ENCODE measurements at places on chromosomes 5 and 9.

DNA sequence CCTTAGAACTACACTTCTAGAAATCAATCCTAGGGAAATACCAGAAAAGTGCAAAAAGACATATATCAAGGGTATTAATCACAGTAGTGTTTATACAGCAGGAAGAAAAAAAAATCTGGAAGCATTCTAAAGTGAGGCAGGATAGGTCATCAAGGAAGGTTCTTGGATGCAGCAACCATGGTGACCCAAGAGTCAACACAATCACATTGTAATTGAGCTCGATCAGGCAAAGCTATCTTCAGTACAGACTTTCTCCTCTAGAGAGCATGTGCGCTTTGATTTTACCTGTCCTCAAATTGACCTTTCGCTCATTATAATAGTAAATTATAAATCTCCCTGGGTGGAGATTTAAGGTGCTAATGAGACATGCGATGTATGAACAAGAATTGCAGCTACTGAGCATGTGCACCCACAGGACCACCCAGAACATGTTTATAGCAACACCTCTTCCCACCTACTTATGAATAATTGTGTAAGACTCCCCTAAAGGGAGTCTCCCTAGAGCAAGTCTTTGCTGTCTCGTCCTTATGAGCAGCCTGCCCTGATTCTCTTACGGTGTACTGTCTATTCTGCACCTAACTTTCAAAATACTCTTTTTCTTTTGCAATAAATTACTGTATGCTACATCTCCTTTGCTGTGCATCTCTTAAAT, 297.7 kb downstream of the ATPSCKMT start:
- peak; percentile 30 for DNase-seq

GRCh38 chr9:104276709-104277245, 182.7 kb downstream of the SMC2 start:
- DNase-seq: no peak

DNA sequence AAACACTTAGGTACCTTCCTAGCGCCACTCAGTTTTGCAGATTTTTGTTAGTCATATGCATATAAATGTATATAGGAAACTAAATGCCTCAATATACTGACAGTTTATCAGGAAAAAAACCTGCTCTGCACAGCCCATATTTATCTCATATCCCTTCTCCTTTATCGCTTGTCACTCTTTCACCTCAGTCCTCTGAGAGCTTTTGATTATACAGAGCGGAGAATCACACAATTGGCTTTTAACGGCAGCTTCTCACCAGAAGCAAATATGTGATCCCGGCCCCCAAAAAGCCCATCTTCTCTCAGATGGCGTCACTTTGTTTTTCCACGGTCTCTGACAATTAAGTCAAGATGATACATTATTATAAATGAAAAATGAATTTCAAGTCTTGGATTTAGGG, 362.6 kb downstream of the DNAH5 start:
- DNase-seq: no peak

DNA sequence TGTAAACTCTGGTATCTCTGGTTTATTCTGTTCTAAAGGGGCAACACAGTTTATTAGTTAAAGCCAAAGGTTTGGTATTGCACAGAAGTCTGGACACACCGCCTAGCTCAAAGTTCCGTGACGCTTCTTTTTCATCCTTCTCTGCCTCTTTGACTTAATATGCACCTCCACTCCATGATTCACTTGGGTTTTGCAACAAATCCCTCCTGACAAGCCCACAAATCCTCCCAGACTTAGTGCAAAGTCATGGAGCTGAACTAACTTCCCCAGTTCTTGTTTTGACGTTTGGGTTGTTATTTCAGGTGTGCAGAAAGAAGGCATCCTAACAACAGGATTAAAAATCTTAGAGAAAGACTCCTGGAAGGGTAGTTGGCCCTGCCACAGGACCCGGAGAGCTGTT, 441.6 kb upstream of the DMAC1 start:
- DNase-seq: no peak

GRCh38 chr9:33908114-33908513, 91.2 kb downstream of the UBE2R2 start:
- DNase-seq: no peak

- no peak for DNase-seq
These were observed 2.2 kb upstream of the ZNF618 start for GRCh38 chr9:113873926-113874325.

DNA sequence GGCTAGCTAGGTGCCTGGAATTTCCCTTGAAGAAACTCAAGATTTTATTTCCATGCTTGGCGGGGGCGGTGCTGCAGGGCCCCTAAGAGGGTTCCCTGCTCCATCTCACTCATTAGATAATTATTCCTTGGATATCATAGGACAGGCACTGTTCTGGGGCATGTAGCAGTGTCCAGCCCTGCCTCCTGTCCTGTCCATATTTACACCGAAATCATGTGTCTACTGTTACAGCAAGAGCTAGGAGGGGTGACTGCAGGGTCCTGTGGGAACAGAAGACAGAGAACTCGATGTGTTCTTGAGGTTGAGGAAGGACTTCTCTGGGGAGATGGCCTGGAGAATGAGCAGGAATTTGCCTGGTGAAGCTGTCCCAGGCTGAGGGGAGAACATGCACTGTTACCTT, 96.6 kb downstream of the CYFIP2 start:
- DNase-seq: no peak

GRCh38 chr9:26954050-26954508, 2.1 kb upstream of the IFT74 start:
- peak; percentile 23 for DNase-seq

GRCh38 chr5:74594137-74595040, 46.1 kb downstream of the ENC1 start:
- no peak for DNase-seq

- peak; percentile 65 for DNase-seq
These were observed 77.0 kb upstream of the SMARCA2 start for GRCh38 chr9:1938135-1938534.

GRCh38 chr9:23341346-23341745, 484.7 kb downstream of the ELAVL2 start:
- no peak for DNase-seq

GRCh38 chr5:1736889-1737711, 62.5 kb downstream of the MRPL36 start:
- no peak for DNase-seq

DNA sequence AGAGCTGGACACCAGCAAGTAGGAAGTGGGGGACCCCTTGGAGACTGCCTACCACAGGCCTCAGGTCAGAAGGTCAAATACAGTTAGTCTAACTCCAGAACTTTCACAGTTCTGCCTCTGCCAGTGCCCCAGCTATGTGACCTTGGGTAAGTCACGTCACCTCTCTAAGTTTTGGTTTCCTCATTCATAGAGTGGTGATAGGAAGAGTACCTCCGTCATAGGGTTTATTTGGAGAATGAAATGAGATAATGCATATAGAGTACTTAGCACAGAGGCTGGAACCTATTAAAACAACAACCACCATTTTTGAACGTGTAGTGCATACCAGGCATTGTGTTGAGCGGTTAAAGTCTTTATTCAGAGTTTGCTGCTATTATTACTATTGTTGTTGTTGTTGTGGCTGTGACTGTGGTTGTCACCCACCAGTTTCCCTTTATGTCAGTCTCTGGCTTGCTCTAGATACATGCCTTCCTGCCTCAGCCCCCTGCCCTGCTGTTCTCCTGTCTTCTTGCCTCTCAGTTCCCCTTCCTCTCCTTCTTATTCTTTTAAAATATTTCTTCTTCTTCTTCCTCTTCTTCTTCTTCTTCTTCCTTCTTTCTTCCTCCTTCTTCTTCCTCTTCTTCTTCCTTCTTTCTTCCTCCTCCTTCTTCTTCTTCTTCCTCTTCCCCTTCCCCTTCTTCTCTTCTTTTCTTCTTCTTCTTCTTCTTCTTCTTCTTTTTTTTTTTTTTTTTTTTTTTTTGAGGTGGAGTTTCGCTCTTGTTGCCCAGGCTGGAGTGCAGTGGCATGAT, 67.8 kb downstream of the RALGPS1 start:
- DNase-seq: peak; percentile 27

DNA sequence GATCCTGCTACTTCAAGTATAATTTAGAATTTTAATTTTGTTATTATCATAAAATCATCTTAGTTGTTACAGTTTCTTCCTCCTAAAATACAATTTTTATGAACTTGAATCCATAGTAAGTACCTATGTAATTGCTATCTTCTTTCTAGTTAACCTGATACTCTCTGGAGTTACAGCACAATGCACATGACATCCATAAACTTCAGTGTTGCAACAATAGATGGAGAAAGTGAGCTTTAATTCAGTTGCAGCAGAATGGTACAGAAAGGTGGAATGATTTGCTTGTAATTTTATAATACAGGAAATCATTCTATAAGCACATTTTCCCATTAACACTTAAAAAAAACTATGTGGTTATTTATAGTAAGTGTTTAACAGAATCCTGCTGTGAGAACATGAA, 372.0 kb downstream of the CDH9 start:
- no peak for DNase-seq

- DNase-seq: no peak
These were observed 728.2 kb downstream of the BRINP1 start for GRCh38 chr9:118640836-118641560.

DNA sequence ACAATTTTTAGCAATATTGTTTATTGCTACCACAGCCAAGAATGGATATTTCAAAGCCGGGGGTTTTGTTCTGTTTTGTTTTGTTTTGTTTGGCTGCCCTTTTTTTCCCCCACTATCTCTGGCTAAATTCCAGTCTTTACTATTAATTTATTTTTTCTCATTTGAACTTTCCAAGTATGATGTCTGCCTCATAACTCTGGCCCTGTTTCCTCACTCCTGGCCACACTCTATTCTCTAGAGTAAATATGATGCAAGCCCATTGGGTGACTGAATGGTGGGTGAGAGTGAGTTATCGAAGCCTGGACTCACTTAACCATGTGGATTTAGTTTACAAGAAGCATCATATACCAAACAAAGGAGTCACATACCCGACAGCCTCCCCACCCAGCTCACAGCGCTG, 41.9 kb downstream of the WDR36 start:
- no peak for DNase-seq

GRCh38 chr9:95316274-95316673, 1.2 kb downstream of the FANCC start:
- no peak for DNase-seq

DNA sequence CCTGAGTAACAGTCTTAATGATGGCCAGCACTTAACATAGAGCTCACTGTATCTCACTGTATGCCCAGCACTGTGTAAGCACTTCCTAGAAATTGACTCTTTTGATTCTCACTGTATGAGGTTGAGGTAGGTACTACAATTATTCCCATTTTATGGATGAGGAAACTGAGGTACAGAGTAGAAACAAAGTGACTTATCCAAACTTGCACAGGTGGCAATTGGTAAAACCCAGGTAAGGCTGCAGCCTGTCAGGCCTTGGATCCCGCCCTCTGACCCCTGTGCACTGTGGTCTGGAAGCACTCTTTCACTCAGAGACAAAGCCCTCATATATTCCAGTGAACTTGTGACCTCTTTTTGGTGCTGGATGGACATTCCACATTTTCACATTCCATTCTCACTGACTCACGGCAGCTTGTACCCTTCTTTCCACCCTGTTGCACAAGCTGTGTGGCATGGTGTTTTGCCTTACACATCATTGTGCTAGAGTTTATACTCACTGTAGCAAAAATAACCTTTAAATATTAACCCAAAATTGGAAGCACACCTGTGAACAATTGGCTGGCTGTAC, 21.7 kb downstream of the ANKRD55 start:
- no peak for DNase-seq

DNA sequence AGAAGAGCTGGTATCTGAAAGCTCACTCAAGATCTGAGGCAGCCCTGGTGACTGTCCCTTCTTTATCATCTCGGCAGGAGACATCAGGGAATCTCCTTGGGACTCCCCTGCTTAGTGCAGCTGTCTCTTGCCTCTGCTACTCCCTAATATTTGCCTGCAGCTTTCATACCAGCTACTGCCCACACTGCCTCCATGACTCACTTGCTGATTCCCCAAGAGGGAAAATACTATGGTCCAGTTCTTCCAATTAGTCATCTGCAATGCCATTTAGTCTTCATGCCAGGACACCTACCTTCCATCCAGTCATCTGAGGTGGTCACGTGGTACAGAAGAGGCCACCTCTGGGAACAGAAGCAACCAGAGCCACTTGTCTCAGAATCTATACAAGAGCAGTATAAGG, 270.8 kb downstream of the NTRK2 start:
- no peak for DNase-seq

- DNase-seq: no peak
These were observed 27.8 kb upstream of the GDNF start for GRCh38 chr5:37867654-37868053.

DNA sequence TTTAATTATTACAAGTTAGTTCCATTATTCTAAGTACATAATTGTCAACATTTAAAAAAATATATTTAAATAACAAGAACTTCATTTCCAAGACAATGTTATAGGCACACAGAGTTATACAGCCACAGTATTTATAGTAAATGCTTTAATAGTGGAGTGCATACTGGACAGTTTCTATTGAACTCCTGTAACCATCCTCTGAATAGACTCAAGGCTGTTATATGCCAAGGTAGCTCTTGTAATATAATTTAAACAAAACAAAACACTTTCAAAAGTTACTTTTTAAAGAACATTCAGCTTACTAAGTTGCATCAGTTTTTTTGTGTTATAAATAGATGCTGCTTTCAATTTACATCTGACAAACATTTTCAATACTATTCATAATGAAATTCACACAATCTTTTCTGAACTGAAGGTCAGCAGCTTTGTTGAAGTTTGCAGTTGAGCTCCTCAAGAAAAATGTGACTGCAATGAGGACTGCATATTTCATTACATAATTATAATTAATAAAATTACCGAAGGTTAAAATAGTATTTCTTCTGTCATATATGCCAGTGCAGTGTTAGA, 549.9 kb upstream of the CYLC2 start:
- DNase-seq: peak; percentile 35

DNA sequence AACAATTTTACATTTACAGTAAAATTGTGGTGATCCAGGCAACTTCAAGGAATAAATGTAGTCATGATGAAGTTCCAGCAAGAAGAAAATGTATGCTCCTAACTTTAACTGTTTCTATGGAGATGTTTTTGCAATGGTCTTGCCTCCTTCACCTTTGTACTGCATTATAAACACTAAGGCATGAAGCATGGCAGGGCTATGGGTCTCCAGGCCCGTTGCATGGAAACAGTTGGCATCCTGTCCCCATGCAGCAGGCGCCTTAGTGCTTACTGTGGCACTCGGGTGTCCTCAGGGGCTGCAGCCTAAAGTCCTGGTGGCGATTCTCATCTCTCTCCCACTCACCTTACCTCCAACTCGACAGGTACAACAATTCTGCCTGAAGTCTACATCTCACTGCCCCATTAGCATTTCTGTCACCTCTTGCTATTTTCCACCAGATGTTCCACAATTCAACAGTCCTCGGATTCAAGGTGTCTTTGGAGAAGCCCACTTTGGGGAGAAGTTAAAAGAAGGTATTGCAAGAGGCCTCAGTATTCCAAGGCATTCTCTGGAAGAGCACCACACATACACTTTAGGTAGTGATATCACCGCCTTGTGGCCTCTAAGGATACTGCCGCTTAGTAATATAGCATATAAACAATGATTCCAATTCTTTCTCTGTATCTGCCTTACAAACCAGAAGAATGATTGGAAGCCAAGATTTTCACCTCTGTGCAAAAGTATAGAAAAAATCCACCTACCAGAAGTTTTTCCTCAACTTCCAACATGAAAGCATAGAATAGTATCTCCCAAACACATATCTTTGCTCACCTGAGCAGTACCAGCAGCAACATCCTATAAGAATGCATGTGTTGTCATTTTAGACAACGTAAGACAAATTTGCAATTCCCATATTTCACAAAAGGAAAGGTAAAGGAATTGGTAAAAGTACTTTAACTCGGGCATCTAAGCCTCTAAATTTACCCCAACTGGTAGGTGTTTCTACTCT, 5.1 kb downstream of the LIFR start:
- DNase-seq: no peak
